ENCODE measurements at places on chromosomes 1 and 21.

GRCh38 chr1:245915841-245916240, 591.2 kb downstream of the SMYD3 start:
- no peak for DNase-seq

GRCh38 chr1:55580845-55581332, 365.7 kb upstream of the USP24 start:
- no peak for DNase-seq

- no peak for DNase-seq
These were observed 1.8 kb downstream of the LPGAT1 start for GRCh38 chr1:211828584-211829342.

GRCh38 chr1:201506092-201506491, 831 bp downstream of the CSRP1 start:
- no peak for DNase-seq

DNA sequence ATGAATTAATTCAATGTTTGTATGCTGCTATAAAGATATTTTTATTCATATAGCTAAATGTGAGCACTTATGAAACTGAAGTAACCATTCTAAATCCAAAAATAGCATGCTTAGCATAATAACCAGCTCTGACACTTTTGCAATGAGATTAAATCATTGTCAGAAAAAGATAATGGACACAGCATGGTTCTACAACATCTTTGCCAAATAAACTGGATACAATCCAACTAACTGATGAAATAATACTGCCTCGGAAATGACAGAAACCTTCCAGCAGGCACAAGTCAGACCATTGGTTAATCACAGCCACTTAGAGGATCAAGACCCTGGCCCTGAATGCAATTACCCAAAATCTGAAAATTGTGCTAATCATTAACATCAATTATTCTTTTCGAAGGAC, 592.7 kb upstream of the ADGRL4 start:
- no peak for DNase-seq

GRCh38 chr1:74861867-74862266, 128.9 kb downstream of the TYW3 start:
- no peak for DNase-seq

DNA sequence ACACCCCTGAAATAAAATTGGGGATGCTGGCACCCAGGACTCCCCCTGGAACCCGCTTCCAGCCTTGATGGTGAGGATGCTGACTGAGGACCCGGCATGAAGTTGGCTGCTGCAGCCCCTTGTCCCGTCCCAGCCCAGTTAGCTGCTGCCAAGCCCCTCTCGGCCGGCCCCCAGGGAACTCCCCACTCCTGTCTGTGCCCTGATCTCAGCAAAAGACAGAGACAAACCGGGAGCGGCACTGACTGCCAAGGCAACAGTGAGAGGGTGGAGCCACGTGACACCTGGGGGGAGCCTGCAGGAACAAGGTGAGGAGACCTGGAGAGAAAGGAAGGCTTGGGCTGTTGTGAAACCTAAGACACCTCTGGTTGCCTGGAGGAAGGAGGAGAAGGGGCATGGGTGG, 24.7 kb downstream of the CASZ1 start:
- no peak for DNase-seq

- no peak for DNase-seq
These were observed 159.6 kb downstream of the PCBP3 start for GRCh38 chr21:45802956-45803617.

- no peak for DNase-seq
These were observed 11.7 kb upstream of the C2CD2 start for GRCh38 chr21:41965461-41966013.

- DNase-seq = no peak
These were observed 9.5 kb upstream of the BLACAT1 start for GRCh38 chr1:205465392-205465791.

DNA sequence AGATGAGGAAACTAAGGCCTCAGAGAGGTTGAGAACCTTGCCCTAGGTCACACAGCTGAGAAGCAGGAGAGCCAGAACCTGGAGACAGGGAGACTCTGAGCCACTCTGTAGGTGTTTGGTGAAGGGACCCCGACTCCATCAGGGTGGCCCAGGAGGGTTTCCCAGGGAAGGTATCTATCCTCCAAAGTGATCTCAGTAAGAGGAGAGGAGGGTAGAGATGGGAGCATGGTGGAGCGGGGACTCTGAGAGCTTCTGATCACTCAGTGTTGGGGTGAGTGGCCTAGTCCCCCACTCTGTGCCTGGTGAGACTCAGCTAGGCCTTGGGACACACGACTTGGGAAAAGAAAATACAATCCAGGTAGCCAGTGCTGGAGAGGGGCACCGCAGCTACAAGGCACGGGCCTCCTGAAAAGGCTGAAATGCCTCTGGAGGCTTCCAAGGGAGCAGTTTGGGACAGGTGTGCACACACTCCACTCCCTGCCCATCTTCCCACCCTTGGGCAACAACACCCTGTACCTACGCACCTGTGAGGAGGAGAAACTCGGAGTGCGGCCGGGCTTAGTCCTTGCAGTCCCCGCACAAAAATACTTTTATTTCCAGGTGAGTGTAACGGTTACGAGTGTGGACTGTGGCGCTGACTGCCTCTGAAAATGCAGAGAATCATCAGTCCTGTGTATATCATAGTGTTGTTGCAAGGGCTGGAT, 80.8 kb downstream of the CAMK2N1 start:
- no peak for DNase-seq

- DNase-seq = no peak
These were observed 26.2 kb upstream of the KNCN start for GRCh38 chr1:46577671-46578070.

DNA sequence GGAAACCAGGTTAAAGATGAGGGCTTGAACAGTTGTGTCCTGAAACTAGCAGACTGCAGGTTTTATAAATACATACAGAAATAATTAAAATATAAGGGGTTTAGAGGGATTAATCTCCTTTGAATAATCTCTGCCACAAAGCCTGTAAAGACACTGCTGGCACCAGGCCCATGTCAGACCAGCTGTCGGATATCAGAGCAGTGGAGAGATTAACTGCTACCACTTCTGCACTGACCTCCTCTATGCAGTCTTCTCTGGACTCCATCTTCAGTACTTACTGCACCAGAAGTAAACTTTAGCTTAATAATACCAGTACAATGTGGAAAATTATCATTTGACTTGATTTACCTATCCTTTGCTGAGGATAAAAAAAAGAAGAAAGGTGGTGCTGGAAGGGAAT, 128.6 kb downstream of the LHX4 start:
- no peak for DNase-seq

DNA sequence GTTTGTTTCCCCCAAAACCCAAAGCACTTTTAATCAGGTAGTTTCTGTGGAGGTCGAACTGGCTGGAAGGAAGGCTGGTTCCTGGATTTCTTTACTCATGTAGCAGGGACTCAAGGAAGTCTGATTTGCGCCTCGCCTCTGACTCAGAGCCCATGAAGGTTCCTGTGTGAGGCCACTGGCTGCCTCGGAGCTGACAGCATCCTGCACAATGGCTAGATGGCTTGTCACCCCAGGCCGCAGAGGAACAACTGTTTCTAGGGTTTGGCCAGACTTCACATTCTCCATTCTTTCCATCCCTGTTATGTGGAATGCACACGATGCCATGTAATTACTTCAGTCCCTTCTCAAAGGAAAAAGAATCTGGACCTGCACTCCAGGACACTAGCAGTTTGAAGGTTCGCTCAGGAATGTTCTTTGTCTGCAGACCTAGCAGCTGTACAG, 39.1 kb upstream of the PRSS38 start:
- DNase-seq = no peak

DNA sequence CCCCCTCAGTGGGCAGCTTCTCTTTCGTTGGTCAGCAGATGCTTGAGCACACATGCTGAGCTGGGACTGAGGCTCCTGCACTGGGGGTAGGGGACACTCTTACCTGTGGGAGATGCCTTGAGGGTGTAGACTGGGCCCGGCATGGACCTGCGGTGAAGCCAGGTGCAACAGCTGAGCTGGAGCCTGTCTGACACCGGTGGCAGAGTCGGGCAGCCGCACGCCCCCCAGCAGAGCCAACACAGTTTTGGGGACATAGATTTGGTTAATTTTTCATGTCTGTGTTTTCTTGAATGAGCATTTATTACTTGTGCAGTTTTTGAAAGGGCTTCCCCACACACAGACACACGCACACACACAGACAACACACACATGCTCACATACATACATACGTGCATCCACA, 5.9 kb upstream of the HES5 start:
- DNase-seq = no peak

- no peak for DNase-seq
These were observed 1.7 kb downstream of the FMN2 start for GRCh38 chr1:240093120-240093961.

- DNase-seq = no peak
These were observed 39.7 kb upstream of the KCNA3 start for GRCh38 chr1:110714374-110714995.

DNA sequence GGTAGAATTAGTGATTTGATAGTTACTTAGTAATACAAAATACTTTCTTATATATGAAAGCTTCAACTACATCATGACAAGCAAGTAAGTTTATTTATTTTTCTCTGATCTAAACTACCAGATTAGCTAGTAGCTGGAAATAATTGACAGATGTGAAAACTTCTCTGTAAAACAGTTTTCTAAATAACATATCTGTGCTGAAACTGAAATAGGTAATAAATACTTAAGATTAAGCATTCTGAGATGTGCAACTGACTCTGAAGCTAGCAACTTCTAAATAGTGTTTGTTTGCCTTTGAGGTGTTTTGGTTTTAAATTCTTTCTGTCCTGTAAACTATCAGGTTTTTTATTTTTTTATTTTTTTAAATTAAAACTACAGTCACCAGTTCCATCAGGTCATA, 18.5 kb upstream of the LHX8 start:
- DNase-seq = no peak

- DNase-seq = no peak
These were observed 65.4 kb upstream of the DSCAM start for GRCh38 chr21:40912375-40912774.

DNA sequence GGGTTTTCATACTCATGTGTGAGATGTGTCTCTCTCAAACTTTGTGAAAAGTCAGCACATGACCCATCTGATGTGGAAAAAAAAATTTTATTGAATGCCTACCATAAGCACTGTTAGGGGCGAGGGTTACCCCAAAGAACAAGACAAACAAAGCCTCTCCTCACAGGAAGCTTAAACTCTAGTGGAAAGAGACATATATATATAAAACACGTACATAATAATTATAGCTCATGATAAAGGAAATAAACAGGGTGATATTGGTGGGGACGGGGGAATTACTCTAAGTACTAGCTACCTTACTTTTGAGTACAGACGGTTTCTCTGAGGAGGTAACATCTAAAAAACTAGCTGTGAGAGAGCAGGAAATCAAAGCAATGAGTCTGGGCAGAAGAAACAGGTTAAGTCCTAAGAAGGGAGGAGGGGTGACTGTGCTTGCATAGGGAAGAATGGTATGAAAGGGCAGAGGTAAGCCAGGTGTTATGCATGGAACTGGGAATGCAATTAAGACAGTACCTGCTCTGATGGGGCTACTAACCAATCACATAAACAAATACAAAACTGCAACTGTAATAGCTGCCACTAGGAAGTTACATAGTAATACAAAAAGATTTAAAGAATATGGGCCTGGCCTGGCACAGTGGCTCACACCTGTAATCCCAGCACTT, 4.5 kb downstream of the LIN9 start:
- DNase-seq = no peak

DNA sequence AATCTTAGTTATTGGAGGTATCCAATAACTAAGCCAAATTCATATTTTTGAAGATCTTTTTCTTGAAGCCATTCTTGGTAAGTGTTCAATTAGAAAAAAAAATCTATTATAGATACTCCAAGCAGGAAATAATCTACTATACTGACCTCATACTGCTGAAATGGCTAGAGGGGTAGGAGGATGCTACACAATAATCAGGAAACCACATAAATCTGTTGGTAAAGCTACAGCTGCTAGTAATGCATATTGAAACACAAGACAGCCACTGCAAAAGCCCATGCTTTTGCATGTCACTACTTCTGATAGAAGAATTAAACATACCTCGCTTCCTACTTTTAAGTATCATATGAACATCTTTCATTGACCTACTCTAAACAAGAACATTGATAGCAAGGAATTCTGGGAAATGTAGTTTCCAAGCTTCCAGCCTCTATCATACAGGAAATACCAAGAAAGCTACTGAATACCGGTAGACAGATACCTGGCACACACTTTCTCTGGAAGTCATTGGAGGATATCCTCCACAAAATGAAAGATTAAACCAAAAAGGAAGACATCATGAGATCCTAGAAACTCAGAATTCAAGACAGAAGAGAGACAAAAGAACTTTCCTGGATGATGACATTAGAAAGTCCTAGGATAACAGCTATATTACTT, 103.0 kb upstream of the VAV3 start:
- DNase-seq = no peak

DNA sequence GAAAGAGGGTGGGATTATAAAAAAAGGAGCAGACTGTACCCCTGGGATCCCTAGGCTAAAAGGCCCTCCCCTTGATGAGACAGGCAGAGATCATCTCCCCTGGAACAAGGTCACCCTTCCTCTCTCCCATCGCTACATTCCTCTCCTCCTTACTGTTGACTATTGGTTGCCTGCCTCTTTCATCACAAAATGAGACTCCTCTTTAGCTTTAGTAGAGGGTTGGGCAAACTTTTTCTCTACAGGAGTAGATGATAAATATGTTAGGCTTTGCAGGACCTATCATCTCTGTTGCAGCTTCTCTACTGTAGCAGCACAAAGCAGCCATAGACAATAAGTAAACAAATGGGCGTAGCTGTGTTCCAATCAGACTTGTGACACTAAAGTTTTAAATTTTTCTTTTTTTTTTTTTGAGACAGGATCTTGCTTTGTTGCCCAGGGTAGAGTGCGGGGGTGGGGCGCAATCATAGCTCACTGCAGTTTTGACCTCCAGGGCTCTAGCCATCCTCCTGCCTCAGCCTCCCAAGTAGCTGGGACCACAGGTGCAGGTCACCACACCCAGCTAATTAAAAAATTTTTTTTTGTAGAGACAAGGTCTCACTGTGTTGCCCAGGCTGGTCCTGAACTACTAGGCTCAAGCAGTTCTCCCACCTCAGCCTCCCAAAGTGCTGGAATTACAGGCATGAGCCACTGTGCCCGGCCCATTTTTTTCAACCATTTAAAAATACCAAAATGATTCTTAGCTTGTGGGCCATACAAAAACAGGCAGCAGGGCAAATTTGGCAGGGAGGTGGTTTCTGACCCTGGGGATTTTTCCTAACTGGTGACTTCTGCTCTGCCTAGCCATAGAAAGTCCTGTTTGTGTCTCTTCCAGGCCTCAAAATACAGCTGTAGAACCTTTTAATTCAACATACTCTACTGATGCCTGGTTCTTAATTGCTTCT, 15.1 kb downstream of the MCL1 start:
- no peak for DNase-seq

DNA sequence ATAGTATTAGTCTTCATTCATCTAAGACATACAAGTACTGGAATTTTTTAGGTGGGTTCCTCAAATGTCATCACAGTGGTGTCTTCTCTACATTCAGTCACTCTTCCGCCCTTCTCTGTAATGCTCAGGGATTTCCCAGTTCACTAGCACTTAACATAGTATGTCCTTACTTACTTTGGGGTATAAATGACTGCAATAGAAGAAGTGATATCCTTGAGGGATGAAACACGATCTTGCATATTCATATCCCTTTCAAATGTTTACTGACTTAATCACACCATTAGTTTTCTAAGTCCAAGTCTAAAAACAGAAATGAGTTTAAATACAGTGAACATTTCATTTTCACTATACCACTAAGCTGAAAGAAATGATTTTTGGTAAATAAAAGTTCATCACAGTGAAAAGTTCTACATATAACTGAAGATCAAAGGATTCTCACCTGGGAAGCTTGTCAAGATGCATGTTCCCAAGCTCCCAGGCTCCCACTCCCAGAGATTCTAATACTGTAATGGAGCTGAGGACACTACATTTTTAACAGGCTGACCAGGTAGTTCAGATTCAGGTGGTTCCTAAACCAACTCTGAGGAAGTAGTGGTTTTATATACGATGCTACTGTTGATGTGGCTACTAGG, 29.7 kb downstream of the MRPL39 start:
- no peak for DNase-seq
